ENCODE measurements at places on chromosomes 7 and 10.

DNA sequence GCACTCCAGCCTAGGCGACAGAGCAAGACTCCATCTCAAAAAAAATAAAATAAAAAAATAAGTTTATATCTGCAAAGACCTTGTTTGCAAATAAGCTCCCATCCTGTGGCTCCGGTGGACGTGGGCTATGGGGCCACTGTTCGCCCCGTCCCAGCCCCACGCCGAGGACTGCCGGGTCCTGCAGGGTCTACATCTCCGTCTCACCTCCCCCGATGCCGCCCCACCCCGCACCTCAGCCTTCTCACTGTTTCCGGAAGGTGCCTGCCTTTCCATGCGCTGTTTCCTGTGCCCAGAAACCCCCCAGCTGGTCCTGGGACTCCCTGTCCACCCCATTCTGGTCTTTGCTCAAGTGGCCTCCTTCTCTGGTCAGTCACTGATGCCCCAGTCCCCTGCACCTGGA is 5.0 kb upstream of the INTS1 start:
- no peak for DNase-seq

GRCh38 chr7:14018751-14019150 is 29.3 kb upstream of the ETV1 start:
- no peak for DNase-seq

DNA sequence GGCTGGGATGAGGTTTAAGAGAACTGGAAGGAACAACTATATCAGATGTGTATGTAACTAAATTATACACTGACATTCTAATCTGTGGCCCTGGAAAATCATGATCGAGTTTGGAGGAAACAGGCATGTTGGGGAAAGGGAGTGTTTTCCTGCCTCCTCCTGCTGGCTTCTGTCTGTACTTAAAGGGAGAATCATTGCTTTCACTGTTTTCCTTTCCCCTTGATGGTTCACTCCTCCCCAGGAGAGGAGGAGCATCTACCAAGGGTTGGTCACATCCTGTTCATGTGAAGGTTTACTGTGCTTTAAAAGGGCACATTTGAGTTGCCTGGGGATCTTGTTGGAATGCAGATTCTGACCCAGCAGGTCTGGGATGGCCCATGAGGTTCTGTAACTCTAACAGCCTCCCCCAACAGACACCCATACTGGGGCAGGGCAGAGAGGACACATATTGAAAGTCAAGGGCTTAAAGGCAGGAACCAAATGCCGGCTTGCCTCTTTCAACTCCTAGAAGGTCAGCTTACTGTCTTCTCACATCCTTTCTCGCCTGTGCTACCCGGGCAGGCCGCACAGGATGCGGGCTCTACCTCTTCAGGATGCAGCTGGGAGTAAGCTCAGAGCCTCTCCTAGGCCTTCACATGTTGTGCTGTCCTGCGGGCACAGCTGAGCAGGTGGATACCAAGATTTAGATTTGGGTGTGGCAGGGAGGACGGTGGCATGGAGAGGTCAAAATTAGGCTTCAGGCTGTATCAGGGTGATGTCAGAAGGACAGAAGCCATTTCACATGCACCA is 694.8 kb downstream of the KCNMA1 start:
- DNase-seq, result no peak

- DNase-seq, result no peak
Measured at GRCh38 chr7:137606061-137606674, 240.6 kb downstream of the DGKI start.

GRCh38 chr7:140607441-140607989 is 33.1 kb downstream of the DENND2A start:
- peak; percentile 24 for DNase-seq

DNA sequence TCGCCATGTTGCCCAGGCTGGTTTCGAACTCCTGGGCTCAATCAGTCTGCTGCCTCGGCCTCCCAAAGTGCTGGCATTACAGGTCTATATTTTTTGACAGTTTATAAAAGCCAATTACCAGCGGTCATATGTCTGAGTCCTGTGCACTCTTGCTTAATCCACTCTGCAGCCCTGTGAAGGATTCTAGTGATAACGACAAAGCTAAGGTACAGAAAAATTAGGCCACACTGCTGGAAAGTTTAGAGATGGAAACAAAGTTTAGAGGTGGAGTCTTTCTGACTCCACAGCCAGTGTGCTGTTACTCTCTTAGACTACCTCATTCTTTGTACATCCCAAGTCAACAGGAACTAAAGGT is 707 bp downstream of the PTER start:
- DNase-seq, result no peak

- no peak for DNase-seq
Measured at GRCh38 chr10:120103738-120104560, 211.4 kb downstream of the SEC23IP start.

DNA sequence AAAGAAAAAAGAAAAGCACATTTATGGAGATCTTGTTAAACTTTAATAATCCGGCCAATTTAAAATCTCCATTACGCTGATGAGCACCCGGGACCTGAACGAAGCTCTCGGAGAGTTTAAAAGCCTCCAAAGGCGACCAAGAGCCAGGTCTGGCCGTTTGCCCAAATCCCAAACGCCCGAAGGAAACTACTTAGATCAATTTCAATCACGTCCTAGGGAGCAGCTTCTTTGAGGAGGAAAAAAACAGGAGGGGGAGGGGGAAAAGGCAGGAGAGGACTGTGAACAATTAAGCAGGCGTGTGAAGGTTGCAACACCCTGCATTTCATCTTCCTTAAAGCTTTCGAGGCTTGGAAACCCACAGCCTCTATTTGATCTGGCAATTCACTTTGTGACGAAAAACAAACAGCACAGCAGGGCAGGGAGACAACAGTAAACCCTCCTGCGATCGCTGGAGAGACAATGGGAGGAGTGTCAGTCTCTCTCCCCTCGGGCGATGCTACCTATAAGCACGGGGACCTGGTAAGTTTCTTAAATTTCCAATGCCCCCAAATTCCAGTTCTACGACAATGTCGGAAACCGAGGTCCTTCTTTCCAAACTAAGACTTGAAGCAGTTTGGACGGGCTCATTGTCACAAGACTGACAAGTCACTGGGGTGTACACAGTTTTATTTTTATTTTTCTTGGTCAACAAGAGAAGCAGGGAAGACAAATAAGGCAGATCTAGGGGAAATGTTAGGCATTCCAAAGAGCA is 1.2 kb downstream of the KLF6 start:
- peak; percentile 54 for DNase-seq

DNA sequence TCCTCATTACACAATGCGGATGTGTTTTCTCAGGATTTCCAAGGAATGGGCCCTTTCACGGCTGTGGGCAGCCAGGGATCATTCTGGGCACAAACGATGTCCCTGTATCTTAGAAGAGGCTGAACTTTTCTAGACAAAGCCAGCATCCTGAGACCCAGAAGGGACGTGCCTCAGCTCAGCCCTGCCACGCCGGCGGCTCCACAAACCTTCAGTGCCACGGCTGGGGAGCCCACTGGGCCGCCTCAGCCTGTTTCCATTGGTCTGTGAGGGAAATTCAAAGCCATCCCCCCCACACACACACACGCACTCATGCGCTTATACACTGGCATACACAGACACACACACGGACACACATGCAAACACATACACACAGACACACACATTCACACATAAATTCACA is 344.9 kb upstream of the MKI67 start:
- no peak for DNase-seq
